Head of caudate nucleus (tissue), 42 donors: ENCODE measurements at places on chromosomes 2 and 18.

DNA sequence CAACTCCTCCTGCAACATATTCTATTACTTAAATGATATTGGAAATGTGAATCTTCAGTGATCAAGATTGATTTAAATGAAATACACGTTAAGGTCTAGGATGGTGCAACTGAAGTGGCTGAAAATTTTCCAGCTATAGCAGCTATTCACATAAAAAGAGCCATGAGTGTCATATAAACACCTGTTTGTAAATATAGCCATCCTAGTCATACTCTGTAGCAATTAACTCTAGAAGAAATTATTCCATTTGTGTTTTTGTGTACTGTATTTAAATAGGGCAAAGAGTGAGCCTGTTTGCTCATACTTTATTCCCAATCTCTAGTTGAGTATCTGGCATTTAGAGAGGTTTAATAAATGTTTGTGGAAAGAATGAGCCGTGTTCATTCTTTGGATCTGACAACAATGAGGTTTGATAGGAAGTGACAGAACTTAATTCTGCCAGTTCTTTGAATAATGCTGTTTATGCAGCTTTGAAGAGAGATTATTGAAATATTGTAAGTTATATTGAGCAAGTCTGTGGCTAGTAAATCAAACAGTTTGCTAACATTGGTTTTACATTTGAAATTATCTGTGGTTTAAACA, 49.7 kb downstream of the BABAM2 start:
- no peak for DNase-seq

DNA sequence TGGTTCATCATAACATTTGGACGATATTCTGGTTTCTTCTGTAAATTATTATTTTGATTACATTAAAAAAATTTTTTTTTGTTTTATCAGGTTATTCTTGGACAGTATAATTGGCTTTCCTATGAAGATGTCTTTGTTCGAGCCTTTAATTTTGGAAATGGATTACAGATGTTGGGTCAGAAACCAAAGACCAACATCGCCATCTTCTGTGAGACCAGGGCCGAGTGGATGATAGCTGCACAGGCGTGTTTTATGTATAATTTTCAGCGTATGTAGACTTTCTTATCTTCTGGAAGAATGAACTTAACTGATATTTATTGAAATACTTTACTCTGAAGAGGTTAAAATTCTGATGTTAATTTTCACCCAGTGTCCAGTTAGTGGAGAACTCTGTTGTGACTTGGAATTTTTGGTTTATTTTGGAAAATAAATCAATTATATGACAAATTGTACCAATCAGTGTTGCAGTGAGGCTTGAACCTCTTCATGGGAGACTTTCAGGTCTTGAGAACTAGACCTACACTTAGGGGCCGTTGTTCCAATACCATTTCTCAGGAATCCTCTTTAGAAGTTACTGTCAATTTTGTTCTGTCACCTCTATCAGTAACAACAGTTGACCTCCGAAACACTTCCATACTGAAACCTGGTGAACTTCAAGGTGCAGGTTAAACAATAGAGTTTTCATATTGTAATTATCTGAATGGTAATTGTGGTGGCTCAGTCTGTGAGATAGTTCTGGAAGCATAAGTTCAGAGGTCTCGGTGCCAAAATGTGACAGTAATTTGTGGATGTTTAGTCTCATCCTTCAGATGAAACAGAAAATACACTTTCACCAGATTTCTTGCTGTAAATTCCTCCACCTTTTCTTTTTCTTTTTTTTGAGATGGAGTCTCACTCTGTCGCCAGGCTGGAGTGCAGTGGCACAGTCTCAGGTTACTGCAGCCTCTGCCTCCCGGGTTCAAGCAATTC, 55.7 kb downstream of the ACSL3 start:
- DNase-seq: no peak

DNA sequence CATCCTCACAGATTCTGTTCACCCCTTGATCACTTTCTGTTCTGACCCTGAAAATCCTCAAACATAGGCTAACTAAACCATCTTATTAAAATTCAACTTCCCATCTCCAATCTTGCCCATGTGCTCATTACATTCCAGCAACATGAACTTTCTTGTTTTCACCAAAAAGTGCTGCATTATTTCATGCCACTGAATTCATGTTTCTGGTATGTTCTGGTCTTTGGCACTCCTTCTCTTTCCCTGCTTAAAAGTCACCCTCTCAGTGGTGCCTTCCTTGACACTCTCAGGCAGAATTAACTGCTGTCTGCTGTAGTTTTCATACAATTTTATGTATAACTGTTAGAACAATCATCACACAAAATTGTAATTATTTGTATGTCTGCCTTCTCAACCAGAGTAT, 247.7 kb upstream of the RBMS1 start:
- no peak for DNase-seq

GRCh38 chr2:95007031-95007609, 18.4 kb upstream of the MAL start:
- no peak for DNase-seq

- no peak for DNase-seq
Measured at GRCh38 chr2:191607096-191607495, 70.8 kb upstream of the NABP1 start.

GRCh38 chr2:161273038-161273760, 35.0 kb upstream of the PSMD14 start:
- no peak for DNase-seq

DNA sequence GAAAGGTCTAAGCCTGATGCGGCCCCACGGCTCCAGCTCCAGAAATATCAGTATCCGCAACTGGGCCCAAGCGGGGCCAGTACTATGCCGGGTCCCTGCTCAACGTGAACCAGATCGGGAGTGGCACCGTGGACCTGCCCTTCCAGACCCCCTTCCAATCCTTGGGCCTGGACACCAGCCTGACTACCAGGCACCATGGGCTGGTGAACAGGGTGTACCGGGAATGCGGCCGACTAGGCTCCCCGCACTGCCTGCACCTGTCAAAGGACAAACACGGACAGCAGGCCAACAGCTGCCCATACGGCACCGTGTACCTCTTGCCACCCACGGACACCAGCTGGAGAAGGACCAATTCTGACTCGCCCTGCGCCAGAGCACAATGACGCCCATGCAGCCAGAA, 1196.9 kb upstream of the CHAC2 start:
- DNase-seq: no peak

DNA sequence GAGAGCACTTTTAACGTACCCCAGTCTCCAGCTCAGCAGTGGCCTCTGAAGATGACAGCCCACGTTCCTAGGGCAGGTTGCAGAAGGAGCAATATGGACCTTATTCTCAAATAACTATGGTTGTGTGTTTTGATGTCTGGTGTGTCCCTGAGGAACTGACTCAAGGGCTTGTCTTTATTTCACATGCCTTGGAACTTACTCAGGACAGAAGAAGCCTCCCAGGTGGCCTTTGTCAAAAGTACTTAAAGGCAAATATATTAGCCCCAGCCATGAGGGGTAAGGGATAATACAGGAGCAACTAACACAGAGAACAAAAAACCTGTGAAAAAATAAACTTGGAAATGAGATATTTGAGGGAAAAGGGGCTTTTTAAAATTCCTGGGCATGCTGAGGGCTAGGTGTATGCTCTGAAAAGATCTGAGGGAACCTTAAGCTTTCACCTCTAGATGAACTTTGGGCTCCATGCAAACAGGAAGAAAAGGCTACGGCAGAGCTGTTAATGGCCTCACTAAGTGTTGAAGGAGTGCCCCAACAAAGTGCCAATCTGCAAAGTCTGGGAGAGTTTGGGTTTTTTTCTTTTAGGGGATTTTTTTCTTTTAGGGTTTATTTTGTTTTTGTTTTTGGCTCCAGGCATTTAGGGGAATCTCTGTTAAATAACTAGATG, 40.3 kb downstream of the SRBD1 start:
- no peak for DNase-seq

- DNase-seq: no peak
Measured at GRCh38 chr2:171389780-171390179, 44.0 kb downstream of the METTL8 start.
